Heart right ventricle (tissue), 16 donors: ENCODE measurements at places on chromosomes 3 and 15. TPM values are rescaled to one million over a fixed set of nuclear protein-coding genes. Genes with fewer than 3 reads are reported as not detected.

DNA sequence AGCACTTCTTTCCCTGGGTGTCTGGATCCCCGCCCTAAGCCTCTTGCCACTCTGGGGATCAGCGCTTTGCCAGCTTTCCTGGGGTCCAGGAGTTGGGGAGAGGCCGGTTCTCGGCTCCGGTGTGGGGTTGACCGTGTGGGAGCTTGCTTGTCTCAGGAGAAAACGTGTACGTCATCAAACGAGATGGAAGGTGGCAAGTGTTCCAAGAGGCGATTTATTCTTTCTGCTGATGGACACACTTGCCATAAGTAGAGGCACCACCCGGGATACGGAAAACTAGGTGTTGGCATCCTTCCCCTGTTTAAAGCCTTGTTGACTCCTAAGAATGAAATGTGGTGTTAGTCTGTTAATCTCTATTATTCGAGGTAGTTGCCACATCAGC, 295 bp downstream of the ZWILCH start:
- peak overlapping the region; percentile 94 for H3K4me3 ChIP-seq
- H3K27ac ChIP-seq, result peak overlapping the region; percentile 92
- H3K27me3 ChIP-seq, result no peaks in the 10 kb centered on the region

GRCh38 chr3:186566772-186567071, 417 bp downstream of the TBCCD1 start:
- H3K27me3 ChIP-seq, result no peaks in the 10 kb centered on the region
- DNase-seq, result no peak
- peak overlapping the region; percentile 96 for H3K4me3 ChIP-seq
- peak overlapping the region; percentile 46 for H3K27ac ChIP-seq

DNA sequence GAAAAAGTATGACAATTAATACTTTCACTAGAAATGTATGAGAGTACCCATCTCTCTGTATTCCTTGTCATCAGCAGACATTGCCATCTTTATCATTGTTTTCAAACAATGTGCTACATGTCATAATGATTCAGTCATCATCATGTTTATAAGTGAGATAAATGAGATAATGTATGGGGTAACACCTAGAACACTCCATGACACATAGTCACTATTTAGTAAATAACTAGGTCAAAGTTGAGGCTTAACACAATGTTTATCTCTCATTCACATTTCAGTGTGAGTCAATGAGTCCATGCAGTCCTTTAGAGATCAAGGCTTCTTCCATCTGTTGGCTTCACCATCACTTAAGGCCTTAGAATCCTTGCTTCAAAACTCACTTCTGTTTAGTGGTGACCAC, 70.0 kb downstream of the NLGN1 start:
- H3K27ac ChIP-seq, result no peak overlapping the region
- no peak overlapping the region for H3K4me3 ChIP-seq
- DNase-seq, result no peak

- no peak overlapping the region for H3K27ac ChIP-seq
- no peaks in the 10 kb centered on the region for H3K36me3 ChIP-seq
- H3K4me3 ChIP-seq, result no peak overlapping the region
- no peak for DNase-seq
- H3K27me3 ChIP-seq, result no peaks in the 10 kb centered on the region
- no peaks in the 10 kb centered on the region for H3K4me1 ChIP-seq
These were observed 253.1 kb downstream of the WDR72 start for GRCh38 chr15:53506370-53506769.

GRCh38 chr15:100721758-100722550, 119.6 kb downstream of the ASB7 start:
- peaks cover 34% of the 10 kb centered on the region for H3K4me1 ChIP-seq
- no peaks in the 10 kb centered on the region for H3K36me3 ChIP-seq
- DNase-seq, result peak; percentile 53
- H3K27me3 ChIP-seq, result no peaks in the 10 kb centered on the region
- peak overlapping the region; percentile 80 for H3K27ac ChIP-seq

GRCh38 chr15:39746176-39746575, 36.5 kb downstream of the FSIP1 start:
- no peak overlapping the region for H3K27ac ChIP-seq
- H3K36me3 ChIP-seq, result no peaks in the 10 kb centered on the region
- H3K27me3 ChIP-seq, result no peaks in the 10 kb centered on the region
- H3K4me1 ChIP-seq, result no peaks in the 10 kb centered on the region
- no peak overlapping the region for H3K4me3 ChIP-seq

- no peak within 1 kb of the TSS for H3K27ac ChIP-seq
- H3K36me3 ChIP-seq, result no peaks in the 10 kb centered on the region
- H3K4me1 ChIP-seq, result peaks cover 64% of the 10 kb centered on the region
These were observed at the start of gene GATA2 for GRCh38 chr3:128492671-128493569. Gene GATA2, minus strand, starts transcription at chr3:128493201. Its CDS starts 6,170 bp downstream, at chr3:128487031.

GRCh38 chr3:45477838-45478237, 89.5 kb downstream of the LARS2 start:
- DNase-seq, result no peak
- no peak overlapping the region for H3K27ac ChIP-seq
- peaks cover 6% of the 10 kb centered on the region for H3K4me1 ChIP-seq
- H3K27me3 ChIP-seq, result no peaks in the 10 kb centered on the region
- H3K36me3 ChIP-seq, result peaks cover 81% of the 10 kb centered on the region
- no peak overlapping the region for H3K4me3 ChIP-seq

- no peak overlapping the region for H3K4me3 ChIP-seq
- H3K27me3 ChIP-seq, result no peaks in the 10 kb centered on the region
- H3K4me1 ChIP-seq, result peaks cover 50% of the 10 kb centered on the region
- peak overlapping the region; percentile 66 for H3K27ac ChIP-seq
- H3K36me3 ChIP-seq, result no peaks in the 10 kb centered on the region
- DNase-seq, result no peak
These were observed 10.5 kb downstream of the SQOR start for GRCh38 chr15:45645026-45645980.

DNA sequence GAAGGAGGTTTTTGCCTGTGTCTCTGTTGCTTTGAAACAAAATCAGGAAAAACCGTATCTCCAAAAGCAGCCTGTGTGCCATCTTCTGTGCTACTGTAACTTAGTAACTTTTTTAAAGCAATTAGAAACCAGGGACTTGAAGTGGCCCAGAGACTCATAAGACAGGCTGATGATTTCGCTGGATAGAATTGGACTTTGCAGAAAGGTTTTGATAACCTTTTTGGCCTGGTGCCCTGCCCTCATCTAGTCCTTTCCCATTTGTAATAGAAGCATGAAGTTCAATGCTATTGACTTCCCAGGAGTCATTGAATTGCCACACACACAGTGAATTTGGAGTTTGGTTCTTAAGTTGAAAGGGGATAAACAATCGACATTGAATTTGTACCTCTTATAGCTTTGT, 157.2 kb downstream of the PTPRG start:
- DNase-seq, result no peak
- H3K27ac ChIP-seq, result no peak overlapping the region
- H3K4me3 ChIP-seq, result no peak overlapping the region
- no peaks in the 10 kb centered on the region for H3K27me3 ChIP-seq
- H3K36me3 ChIP-seq, result no peaks in the 10 kb centered on the region
- peaks cover 69% of the 10 kb centered on the region for H3K4me1 ChIP-seq

- no peaks in the 10 kb centered on the region for H3K36me3 ChIP-seq
- no peak for DNase-seq
- H3K4me3 ChIP-seq, result no peak overlapping the region
- no peaks in the 10 kb centered on the region for H3K27me3 ChIP-seq
These were observed 13.6 kb downstream of the EXOG start for GRCh38 chr3:38509732-38510131.

- H3K36me3 ChIP-seq, result no peaks in the 10 kb centered on the region
- no peaks in the 10 kb centered on the region for H3K27me3 ChIP-seq
- no peak overlapping the region for H3K27ac ChIP-seq
- no peak overlapping the region for H3K4me3 ChIP-seq
- no peaks in the 10 kb centered on the region for H3K4me1 ChIP-seq
- no peak for DNase-seq
These were observed 105.8 kb downstream of the LSAMP start for GRCh38 chr3:116339441-116340028.

DNA sequence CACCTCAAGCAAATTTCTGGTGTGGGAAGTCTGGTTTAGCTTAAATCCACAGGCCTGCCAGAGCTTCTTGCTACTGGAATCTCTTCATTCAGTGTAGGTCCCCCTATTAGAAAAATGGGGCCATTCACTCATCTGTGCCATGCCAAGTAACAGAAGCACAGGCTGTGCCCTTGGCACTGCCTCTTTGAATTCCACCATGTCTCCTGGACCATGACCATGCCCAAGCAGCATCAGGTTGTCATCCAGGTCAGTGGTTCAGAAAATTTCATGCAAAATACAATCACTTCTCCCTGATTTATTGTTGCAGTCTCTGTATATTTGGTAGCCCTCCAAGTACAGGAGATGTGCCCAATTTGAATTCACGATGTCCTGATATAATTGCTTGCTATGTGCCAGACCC, 602.1 kb upstream of the ZNF385D start:
- H3K4me1 ChIP-seq, result no peaks in the 10 kb centered on the region
- DNase-seq, result no peak
- no peaks in the 10 kb centered on the region for H3K36me3 ChIP-seq
- no peak overlapping the region for H3K27ac ChIP-seq
- H3K4me3 ChIP-seq, result no peak overlapping the region

DNA sequence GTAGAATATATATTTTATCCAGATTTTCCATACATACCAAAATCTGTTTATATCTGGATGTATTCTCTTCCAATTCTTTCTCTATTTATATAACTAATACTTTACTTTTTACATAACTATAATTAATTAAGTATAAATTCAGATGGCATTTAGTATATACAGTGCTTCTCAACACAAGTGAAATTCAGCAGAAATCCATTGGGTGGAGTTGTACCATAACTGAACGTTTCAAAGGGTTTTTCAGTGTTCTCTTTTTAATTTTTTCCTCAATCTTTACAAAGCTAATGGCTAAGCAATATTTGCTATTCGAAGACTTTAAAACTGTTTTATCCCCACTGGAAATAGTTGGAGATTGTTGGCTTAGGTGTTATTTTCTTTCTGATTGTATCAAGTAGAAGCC, 13.9 kb upstream of the ZBBX start:
- peaks cover 3% of the 10 kb centered on the region for H3K27me3 ChIP-seq
- no peak for DNase-seq
- H3K27ac ChIP-seq, result no peak overlapping the region
- no peak overlapping the region for H3K4me3 ChIP-seq
- no peaks in the 10 kb centered on the region for H3K4me1 ChIP-seq

DNA sequence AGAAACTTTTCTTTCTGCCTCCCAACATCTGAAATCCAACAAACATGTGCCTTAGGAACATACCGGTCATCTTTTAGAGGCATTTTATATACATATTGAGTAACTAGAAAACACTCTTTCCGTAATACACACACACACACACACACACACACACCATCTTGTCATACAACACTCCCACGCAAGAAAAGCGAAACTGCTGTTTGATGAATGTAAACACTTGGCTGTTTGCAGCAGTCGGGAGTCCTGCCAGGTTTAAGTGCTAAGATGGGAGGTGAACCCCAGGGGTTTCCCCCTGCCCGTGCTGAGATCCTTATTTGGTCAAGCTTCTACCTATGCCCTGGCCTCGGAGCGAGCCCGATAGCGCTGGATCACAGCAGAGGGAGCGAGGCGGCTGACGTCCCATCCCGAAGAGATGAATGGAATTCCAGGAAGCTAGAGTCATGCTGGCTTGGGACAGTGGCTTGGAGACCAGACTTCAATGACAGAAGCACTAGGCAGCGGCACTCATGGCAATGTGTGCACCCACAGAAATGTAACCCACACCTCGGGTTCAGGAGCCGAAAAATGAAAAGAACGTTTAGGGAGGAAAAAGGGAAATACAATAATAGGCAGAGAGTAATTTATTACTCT, 1.3 kb upstream of the THBS1 start:
- peaks cover 7% of the 10 kb centered on the region for H3K27me3 ChIP-seq
- peak overlapping the region; percentile 93 for H3K27ac ChIP-seq
- peak; percentile 51 for DNase-seq
- peak overlapping the region; percentile 58 for H3K4me3 ChIP-seq

DNA sequence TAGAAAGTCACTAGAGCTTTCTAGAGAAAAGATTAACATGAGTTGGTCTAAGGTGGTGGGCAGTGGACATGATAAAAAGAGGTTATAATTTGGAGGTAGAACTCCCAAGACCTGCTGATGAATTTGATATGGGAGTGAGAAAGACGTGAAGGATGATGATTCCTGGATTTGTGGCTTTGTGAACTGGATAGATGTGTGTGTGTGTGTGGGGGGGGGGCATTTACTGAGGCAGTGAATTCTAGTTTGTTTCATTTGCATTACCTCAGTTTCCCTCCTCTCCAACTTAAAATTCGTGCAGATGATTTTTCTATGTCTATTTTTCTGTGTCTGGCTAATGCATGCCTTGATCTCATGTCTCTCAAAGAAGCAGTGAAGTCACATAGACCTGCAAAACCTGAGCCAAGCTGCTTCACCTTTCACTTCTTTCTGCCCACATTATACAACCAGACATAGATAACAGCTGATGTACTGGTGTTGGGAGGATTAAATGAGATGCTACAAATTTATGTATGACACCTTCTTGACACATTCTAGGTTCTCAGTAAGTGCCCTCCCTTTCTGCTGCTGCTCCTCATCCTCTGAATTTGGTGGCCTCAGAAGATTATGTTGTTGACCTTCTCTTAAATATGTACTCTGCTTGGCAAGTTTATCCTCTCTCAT, 9.9 kb downstream of the AHSG start:
- DNase-seq, result no peak
- H3K27ac ChIP-seq, result no peak overlapping the region
- H3K4me3 ChIP-seq, result no peak overlapping the region
- no peaks in the 10 kb centered on the region for H3K36me3 ChIP-seq
- no peaks in the 10 kb centered on the region for H3K27me3 ChIP-seq

DNA sequence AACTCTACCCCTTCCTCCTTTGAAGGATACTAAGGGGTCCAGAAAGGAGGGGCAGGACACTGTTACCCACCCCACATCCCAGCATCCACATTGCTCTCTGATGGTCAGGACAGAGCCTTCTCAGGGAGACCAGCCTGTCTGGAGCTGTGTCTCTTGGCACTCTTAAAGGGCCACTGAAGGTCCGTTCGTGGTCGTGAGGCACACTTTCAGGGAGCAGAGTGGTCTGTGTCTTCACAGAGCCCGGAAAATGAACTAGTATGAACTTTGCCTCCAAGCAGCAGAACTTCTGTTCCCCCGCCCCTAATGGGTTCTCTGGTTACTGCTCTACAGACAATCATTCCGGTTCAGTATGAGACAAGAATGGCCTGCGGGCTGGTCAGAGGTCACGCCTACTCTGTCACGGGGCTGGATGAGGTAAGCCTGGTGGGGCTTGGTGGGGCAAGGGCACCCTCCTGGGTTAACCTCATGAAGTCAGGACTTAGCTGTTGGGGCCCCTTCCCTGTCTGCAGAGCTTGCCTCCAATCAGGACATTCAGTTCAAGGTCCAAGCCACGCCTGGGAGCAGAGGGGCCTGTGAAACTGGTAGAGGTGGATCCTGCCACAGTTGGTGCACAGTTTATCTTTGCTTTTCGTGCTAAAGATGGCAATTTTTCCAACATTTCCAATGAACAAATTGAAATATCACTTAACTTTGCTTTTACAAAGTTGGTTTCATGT, 33.2 kb downstream of the CAPN3 start:
- no peak overlapping the region for H3K4me3 ChIP-seq
- no peaks in the 10 kb centered on the region for H3K27me3 ChIP-seq
- H3K4me1 ChIP-seq, result no peaks in the 10 kb centered on the region
- H3K36me3 ChIP-seq, result no peaks in the 10 kb centered on the region
- H3K27ac ChIP-seq, result no peak overlapping the region
- no peak for DNase-seq

GRCh38 chr15:49962044-49962602, 156.9 kb downstream of the ATP8B4 start:
- no peaks in the 10 kb centered on the region for H3K4me1 ChIP-seq
- no peaks in the 10 kb centered on the region for H3K27me3 ChIP-seq
- H3K36me3 ChIP-seq, result no peaks in the 10 kb centered on the region
- DNase-seq, result no peak
- H3K27ac ChIP-seq, result no peak overlapping the region

The NDUFAF3 gene
- total RNA-seq, result 173 TPM

The LTK gene
- 0.53 TPM for total RNA-seq

The TICRR gene
- total RNA-seq, result 0.93 TPM

The HCN4 gene
- total RNA-seq, result 14.0 TPM

The PAK6 gene
- total RNA-seq, result 7.4 TPM

The LIPC gene
- total RNA-seq, result 0.42 TPM
